ENCODE measurements at places on chromosomes 16 and 17.

- no peak for DNase-seq
Observed at GRCh38 chr17:19726631-19727376, 10.4 kb upstream of the SLC47A2 start.

DNA sequence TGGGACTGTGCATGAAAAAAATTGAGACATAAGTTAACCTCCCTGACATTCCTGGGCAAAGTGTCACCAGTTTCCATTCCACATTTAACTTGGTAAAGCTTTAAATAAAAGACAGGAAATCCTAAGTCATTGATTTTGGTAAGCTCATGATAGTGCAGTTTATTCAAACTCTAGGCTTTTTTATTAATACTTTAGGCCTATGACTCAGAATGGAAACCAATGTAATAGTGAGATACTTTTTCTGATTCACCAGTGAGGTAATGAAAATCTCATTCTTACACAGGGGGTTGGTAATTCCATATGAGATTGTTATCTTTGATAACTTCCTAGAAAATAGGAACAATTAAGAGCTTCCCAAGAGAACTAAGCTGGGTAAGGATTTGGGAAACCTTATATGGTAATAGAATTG, 91.1 kb downstream of the NLK start:
- DNase-seq = no peak

GRCh38 chr16:69443927-69444631, 19.7 kb downstream of the CYB5B start:
- no peak for DNase-seq

GRCh38 chr17:57624386-57624785, 120.7 kb downstream of the CCDC182 start:
- DNase-seq = no peak

- no peak for DNase-seq
Observed at GRCh38 chr16:83771306-83771942, 36.4 kb upstream of the HSBP1 start.

GRCh38 chr16:66516509-66516807, 33.5 kb downstream of the TK2 start:
- DNase-seq = no peak

DNA sequence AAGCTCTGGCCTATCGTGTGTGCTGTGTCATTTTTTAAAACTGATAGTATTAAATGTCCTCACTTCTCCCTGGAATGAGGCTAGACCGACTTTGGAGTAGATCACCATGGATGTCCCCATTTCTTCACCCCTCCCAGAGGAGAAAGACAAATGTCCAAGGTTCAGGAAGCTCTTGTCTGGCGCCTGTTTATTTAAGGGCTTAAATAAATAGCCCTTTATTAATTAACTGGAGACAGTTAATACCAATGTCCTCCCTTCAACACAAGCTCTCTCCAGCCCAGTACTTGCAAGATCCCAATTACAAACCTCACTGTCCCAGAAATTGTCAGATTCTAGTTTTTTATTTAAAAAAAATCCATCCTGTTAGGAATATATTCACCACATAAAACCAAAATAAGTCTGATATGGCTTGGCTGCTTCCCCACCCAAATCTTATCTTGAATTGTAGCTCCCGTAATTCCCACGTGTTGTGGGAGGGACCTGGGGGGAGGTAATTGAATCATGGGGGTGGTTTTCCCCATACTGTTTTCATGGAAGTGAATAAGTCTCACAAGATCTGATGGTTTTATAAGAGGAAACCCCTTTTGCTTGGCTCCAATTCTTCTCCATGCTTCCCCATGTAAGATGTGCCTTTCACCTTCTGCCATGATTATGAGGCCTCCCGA, 344.4 kb downstream of the SHISA9 start:
- no peak for DNase-seq

GRCh38 chr16:70694868-70695218, 9.0 kb upstream of the MTSS2 start:
- no peak for DNase-seq

DNA sequence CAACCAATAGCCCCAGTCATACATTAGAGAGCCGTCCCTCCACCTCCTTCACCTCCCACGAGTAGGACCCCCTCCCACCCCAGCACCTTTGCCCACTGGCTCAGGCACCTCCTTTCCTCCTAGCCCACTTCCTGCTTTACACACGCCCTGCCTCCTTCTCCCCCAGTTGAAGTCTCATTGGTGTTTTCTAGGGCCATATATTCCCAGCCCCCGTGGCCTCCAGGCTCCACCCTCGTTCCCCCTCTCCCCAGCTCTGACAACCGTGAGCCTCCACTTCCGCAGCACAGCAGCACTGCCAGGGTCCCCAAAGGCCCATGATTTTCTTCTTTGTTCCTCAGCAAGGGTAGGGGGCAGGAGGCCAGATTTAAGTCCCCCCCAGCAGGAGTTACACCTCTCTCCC, 340.3 kb upstream of the TNRC6C start:
- no peak for DNase-seq

- DNase-seq = no peak
Observed at GRCh38 chr17:29037739-29038084, 5.2 kb upstream of the PIPOX start.

DNA sequence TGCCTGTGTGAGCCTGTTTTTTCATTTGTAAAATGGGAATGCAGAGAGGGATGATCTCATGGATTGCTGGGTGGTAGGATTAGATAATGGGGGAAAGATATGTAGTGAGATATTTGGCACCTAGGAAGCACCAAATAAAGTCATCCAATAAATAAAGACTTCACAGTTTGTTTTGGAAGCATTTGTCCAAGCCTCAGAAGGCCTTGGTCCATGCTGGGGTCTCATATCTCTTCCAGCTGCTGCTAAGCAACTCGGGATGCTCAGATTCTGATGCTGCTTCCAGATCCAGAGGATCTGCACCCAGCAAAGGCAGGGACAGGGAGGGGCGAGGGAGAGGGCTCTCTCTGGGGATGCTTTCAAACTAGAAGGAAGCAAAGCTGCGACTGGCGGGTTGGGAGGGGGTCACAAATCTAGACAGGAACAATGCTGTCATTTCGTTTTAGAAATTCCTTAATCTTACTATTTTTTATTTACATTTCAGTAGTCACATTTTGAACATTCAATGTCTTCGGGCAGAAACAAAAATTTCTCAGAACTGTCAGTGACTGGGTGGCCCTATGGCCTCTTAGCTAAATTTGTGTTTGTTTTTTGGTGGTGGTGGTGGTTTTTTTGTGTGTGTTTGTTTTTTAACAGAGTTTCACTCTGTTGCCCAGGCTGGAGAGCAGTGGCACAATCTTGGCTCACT, 114.9 kb upstream of the CDH5 start:
- DNase-seq = no peak

- DNase-seq = no peak
Observed at GRCh38 chr17:63911041-63911635, at the start of gene CSHL1. TSS of gene CSHL1 (minus strand) at chr17:63911258. CDS start at chr17:63911196, 62 bp downstream.

DNA sequence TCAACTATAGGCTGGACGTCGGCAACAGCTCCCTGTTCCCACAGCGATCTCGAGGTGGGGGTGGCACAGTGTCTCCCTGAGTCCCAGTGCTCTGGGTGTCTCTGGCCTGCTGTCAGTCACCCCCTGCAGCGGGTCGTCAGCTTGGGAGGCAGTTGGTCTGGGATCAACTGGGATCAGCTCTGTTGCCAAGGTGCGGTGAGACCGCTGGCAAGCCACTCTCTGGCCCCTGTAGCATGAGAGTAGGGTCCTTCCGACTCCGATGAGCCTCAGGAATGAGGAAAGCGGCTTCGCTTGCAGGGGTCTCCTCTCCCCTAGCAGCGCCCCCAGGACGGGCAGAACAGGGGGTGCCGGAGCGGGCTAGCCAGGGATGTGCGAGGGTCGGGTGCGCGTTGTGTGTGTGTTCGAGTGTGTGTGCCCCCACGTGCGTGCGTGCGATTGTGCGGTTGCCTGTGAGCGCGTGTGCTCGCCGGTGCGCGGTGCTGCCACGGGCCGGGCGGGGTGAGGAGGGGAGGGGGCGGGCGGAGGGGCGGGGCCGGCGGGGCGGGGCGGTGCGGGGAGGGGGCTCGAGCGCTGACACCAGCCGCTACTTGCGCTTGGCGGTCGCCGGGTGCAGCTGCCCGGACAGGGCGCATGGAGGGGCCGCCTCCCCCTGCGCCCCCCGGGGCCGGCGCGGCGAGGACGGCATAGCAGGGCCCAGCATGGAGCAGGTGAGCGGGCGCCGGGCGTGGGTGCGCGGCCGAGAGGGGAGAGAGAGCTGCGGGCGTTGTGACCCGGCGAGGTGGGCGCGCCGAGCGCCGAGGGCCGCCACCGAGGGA, 9.4 kb upstream of the ARHGAP23 start:
- no peak for DNase-seq

GRCh38 chr16:59514651-59515050, 780.5 kb upstream of the GOT2 start:
- DNase-seq = no peak

DNA sequence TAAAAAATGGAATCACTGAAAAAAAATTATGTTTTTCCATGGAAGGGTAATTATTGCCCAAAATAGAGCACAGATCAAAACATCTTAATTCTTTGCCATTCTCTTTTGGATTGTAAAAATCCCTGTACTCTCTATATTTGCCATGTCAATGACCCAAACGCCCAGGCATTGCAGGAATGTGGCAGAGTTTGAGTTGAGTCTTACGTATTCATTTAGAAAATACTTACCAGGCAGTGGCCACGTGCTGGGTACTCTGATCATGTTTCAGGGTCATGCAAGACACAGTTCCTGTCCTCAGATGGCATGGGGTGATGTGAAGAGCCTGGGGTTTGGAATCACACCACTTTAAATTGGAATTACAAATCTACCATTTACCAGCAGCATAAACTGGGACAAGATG, 267.7 kb downstream of the ABCC12 start:
- no peak for DNase-seq

DNA sequence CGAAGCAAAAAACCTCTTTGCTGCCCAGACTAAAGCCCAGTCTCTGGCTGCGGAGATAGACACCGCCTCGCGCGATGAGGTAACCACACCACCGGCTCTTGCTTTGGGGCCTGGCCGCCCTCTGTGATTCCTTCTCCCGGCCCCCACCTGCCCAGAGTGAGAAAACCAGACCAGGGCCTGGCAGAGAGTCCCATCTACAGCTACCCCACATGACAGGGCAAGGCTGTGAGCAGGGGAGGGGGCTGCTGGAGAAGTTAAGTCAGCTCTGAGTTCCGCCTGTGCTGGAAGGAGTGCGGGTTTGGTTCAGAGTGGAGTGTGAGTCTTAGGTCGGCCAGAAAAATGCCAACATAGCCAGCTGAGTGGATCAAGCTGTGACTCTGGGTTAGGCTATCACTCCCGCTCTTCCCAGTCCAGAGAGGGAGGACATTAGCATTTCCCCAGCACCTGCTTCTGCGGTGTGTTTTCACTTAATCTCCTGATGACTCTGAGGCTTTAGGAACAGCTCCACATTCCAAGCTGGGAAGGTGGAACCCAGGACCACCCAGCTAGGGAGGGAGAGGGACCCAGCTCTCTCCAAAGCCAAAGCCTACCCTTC, 139.0 kb downstream of the RAB11FIP4 start:
- no peak for DNase-seq
